ENCODE measurements at places on chromosomes 2 and 18.

- DNase-seq: no peak
Measured at GRCh38 chr2:63052411-63053080, 1.9 kb downstream of the OTX1 start.

DNA sequence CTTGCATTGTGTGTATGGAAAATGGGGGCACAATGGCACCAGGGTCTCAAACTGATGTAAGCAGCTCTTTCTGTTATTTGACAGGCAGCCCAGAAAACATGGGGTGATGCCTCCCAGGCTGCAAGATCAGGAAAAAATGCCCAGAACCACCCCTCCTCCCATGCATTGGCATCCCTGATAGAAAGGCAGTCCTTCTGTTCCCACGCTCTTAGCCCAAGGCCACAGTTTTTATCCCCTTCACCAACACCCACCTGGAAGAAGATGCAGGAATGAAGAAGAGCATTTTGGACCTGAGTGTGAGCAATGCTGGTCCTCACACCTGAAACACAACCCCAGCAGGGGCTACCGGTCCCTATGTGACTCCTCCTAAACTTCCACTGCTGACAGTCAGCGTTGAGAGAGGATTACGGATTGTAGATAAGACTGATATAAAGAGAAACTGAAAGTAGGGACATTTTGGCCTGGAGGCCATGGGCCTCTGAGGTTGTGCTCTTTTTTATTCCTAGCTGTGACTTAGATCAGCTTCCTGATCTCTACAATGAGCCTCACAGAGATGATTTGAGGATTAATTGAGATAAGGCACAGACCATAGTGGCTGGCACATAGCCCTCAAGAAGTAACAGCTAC is 386.0 kb upstream of the ATP5MC3 start:
- no peak for DNase-seq

GRCh38 chr18:32975163-32975436 is 202.3 kb upstream of the KLHL14 start:
- no peak for DNase-seq

- DNase-seq: no peak
Measured at GRCh38 chr2:74703373-74703772, 49.3 kb downstream of the SEMA4F start.

DNA sequence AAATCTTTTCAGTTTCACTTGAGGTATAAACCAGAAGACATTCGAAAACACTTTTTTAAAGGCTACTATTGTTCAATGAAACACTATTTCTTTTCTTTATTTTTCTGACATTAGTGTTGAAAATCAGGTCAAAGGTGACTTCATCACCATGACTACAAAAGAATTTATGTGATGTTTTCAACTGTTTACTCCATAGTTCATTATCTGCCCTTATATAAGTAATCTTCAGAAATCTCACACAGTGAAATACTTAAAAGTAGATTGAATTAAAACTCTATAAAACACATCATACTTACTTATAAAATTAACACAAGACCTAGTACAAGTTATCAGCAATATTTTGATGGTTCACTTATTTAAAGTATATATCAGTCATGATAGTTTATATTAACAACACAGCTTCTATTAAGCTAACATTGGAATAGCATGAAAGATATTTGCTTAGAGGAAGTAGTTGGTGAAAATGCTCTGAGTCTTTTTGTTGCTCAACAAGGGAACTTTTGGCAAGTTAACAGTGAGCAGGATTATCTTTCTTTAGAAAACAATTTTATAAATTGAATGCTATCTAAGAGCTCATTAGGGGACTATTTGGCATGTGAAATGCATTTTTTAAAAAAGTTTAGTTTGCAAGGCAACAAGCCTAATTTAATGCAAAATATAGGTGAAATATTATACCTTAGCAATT is 60.8 kb downstream of the MC4R start:
- DNase-seq: no peak

DNA sequence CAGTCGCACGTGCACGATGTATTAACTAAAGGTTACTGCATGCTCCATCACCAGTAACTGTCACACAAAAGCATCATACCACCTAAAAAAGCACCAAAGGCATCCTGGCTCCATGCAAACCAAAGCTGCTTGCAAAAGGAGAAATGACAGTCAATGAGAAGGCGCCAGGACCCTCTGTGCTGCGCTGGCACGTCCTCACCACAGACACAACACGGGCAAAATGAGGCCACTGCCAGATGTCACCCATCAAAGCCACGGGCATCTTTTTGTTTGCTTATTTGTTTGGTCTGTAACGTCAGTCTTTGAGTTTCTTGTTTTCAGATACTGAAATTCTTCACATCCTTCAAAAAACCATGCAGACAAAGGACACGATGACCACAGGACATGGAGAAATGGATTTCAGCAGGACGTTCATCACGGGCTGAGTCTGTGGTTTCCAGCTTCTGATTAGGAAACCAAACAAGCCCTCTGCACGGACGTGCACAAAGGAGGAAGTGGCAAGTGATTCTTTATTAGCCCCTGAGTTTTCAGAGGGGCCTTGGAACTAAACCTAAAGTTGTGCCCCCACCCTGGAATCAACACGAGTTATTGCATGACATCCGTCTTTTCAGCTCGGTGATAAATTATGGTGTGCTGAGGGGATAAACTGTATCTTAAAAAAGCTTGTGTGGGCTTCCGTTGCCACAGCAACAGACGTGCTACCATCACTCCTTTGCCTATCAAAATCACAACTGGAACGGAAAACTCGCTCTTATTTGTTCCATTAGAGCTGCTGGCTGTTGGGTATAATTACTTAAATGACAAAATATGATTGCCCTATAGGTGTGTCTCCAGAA is 181.8 kb downstream of the EIPR1 start:
- no peak for DNase-seq

- DNase-seq: no peak
Measured at GRCh38 chr2:199378948-199379650, 78.6 kb downstream of the SATB2 start.

GRCh38 chr18:32469190-32469651 is 1.5 kb downstream of the GAREM1 start:
- DNase-seq: no peak

DNA sequence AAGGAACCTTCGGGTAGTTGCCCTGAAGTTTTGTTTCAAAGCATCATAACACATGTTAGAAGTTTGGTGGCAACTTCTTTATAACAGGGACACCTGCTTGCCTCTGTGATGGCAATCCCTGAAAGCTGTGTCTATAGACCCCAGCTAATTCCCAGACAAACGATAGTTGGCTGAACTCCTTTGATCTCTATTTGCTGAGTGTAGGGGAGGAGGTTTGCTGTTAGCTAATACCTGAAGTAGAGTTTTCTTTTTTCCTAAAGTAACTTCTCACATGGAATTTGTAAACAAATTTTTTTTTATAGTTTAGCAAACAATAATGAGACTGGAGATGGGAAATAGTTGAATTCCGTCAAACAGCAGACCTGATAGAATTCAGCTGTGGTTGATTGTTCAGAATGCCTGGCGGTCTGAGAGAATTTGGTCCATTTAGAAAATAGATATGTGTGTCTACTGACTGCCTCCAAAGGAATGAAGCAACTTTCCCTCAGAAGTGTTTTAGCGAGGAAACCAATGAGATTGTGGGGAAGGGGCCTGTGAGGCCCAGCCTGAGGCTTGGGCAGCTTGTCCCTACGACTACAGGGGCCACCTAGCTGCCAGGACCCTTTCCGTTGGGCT is 123.5 kb upstream of the EPAS1 start:
- no peak for DNase-seq

GRCh38 chr2:55120634-55121359 is 70.5 kb upstream of the RTN4 start:
- no peak for DNase-seq

GRCh38 chr2:23925702-23926289 is 1.1 kb downstream of the ATAD2B start:
- DNase-seq: peak; percentile 95

GRCh38 chr18:76453057-76453561 is 41.9 kb downstream of the ZNF516 start:
- no peak for DNase-seq

GRCh38 chr18:8224576-8224975 is 384.7 kb upstream of the RAB12 start:
- no peak for DNase-seq

DNA sequence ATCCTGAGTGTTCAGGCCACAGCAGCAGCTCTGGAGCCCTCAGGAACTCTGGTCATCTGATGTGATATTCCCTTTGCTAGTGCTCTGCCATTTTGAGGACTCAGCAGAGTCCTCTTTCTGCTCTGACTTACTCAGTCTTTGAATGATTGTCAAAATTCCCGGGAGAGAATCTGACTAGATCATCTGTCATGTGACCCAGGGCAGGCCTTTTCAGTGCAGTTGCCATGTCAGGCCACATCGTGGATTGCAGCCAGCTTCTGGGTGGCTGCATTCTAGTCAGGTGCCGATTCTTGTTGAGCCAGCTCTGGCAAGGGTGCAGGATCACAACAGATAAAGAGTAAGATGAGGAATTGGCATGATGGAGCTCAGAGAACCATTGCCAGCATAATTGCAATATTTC is 795.6 kb downstream of the CPS1 start:
- DNase-seq: no peak

GRCh38 chr2:2188344-2188920 is 142.6 kb downstream of the MYT1L start:
- no peak for DNase-seq

DNA sequence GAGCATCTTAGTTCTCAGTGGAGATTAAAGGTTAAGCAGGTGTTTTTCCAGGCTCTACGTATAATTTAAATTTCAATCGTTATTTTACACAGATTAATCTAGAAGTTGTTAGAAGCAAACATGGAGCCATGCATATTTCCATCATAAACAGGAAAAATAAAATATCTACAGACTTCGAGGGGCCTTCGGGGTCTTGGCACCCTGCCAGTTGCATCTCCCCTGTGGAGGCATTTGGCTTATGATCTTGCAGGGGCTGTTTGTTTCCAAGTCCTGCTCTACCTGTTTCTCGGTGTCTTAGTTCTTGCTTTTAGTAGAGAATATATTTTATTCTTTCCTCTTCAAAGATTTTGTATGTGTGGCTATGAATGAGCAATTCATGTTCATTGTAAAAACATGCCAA is 67.2 kb upstream of the FAM136A start:
- DNase-seq: no peak

DNA sequence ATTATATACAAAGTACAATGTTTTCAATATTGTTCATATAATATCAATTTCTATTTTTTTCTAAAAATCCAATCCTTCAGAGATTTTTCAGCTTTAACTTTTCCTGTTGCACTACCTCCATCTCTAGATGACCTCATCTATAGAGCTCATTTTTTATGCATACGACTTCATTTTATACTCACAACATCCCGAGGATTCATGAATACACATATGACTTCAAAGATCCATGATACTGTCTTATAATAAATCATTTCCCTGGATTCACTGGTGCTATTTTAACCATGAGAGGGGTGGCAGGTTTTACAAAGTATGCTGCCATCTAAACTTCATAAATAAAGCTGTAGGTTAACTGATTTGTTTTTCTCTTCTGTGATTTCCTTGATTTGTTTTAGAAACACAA is 694.6 kb downstream of the EPHA4 start:
- no peak for DNase-seq

DNA sequence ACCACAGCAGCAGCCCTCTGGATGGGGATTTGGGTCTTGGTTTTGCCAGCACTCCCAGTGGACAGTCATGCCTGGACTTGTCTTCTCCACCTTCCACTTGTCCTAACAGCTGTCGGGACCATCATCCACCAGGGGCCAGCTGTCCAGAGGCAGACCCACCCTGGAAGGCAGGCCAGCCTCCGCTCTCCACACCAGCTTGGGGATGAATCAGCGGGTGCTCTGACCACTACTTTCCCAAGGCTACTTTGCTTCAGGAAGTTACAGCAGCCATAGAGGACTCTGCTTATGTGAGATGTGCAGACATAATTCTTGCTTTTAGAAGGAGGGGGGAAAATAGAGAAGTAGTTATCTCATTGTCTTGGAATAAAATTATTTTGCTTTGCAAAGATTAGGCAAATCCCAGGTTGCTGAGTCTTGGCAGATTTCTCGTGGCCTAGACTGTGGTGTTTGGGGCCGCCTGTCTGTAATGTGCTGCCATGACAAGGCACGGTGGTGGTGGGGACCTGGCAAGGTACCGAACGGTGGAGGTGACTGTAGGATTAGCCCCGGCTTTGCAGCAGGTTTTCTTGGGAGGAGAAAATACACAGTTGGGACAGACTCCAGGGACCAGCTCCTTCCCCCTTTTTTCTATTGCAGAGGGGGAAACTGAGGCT is 148.7 kb downstream of the AGAP1 start:
- no peak for DNase-seq

DNA sequence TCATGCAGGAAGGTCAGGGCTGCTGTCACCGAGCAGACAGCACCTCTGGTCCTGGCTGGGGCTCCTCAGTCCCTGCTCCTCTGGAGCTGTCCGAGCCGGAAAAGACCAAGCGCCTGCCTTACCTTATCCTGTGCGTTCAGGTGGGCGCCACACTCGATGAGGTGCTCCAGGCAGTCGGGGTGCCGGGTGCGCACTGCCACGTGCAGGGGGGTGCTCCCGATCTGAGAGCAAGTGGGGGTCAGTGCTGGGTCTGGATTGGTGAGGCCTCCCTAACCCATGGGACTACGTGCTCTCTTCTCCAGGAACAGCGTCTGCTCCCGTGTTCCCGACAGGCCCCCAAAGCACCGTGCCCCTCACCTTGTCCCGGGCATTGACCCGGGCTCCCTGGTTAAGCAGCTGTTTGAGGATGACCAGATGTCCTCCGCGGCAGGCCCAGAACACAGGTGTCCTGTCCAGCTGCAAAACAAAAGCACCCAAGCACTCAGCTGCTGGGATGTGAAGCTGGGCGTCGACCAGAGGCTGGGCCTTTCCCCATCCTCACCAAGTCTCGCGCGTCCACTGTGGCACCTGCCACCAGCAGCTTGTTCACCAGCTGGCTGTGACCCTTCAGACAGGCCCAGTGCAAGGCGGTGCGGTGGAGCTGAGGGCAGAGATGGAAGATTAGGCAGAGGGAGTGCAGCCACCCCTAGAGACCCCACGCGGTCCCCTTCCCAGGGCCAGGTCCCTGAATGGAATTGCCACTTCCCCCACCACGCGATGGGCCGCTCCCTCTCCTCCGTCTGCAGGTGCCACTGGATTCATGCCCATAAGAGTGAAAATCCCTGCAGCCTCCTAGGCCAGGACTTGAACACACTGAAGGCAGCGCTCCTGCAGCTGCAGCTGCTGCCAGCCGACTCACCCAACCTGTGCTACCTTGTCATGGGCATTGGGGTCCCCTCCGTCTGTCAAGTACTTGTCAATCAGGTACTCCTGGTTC is 3.7 kb downstream of the ANKRD23 start:
- DNase-seq: no peak

All from GM12865 (cell line).